ENCODE measurements at places on chromosomes 6 and 20. TPM values are rescaled to one million over a fixed set of nuclear protein-coding genes. Genes with fewer than 3 reads are reported as not detected.

GRCh38 chr6:9405825-9406224 is 970.5 kb upstream of the SLC35B3 start:
- no peak for DNase-seq

DNA sequence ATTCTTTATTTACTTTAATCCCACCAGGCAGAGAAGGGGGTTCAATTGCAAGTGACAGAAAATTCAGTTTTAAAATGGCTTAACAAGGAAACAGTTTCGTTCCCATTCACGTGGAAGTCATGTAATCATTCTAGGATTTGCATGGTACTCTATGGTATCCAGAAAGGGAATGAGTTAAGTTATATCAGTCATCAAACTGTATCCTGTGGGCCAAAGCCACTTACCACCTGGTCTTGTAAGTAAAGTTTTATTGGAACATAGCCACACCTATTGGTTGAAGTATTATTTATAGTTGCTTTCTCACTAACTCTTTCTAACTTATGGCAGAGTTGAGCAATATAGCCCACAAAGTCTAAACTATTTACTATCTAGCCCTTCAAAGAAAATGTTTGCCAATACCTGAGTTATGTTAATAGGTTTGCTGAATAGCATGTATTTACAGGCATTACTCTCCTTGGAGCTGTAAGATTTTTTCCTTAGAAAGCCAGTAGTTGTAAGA is 10.2 kb upstream of the MMS22L start:
- DNase-seq: no peak

- DNase-seq: no peak
These were observed 400.2 kb downstream of the QKI start for GRCh38 chr6:163814494-163815364.

The FNDC1 gene
- total RNA-seq: 1.4 TPM

DNA sequence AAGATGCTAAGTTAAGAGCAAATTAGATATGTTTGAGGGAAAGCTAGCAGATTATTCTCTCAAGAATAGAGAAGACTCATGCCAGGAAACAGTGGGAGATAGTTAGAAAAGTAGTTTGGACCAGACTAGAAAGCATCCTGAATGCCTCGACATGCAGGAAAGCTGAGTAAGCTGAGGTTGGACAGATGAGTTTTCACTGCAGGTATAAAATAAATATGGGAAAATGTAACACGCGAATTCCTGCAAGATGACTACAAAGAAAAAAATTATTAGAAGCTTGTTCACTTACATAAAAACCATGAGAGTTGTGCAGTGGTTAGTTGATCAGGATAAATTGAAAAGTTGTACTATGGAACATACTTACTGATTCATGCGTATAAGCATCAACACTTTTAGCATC is 484.2 kb upstream of the MANEA start:
- no peak for DNase-seq
